Stimulated activated CD8-positive, alpha-beta memory T cell treated with anti-CD3 and anti-CD28 coated beads, Interleukin-2, amount 100 ng/mL, for 1 hour (primary cell): ENCODE measurements at places on chromosomes 12 and 14.

- DNase-seq, result no peak
Observed at GRCh38 chr12:53551889-53552291, 44.6 kb upstream of the NPFF start.

DNA sequence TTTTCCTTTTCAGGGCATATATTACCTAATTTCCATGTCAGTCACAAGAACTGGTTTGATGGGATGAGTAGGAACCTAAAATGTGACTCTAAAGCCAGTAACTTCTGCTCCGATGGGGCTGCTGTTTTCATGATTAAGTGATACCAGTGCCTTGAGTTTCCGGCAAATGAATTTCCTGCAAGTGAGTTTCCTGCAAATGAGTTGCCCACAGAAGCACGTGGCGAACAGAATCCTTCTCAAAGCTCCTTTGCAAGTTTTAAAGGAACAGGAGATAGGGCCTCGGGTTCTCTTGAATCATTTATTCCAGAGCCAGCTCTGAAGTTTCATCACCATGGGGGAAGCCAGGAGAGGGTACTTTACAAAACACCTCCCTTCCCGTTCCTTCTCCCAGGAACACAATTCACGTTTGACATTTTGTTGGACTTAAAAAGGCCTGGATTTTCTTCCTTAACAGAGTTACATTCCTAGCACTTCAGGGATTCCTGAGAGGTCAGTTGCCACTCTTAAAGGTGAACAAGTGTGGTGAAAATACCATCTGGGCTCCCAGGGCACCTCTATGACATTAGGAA lies 2.2 kb upstream of the PPTC7 start:
- no peak for DNase-seq

DNA sequence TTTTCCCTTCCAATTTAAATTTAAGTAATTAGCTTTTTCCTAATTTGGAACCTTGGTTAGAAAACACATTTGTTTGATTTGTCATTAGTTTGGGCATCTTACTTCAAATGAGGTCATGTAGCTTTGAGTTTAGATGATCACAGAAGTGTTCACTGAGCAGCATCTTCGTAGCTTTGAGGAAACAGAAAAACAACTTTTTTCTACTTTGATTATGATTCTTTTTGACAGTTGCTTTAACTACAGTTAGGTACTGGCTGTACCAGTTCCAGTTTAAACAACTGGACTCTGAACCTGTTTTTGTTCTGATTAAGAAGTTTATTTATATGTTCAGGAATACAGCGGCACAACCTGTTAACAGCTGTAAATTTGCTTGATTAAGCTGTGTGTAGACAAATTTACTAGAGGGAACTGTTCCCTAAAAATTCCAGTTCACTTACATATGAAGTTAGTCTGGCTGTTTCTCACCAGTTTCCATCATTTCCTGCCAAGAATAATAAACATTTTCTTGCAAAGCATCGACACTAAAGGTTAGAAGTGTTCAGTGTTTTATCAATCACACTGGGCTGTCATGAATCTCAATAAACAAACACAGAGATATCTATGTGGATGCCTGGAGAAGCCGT lies 191.9 kb downstream of the RAD51B start:
- no peak for DNase-seq

DNA sequence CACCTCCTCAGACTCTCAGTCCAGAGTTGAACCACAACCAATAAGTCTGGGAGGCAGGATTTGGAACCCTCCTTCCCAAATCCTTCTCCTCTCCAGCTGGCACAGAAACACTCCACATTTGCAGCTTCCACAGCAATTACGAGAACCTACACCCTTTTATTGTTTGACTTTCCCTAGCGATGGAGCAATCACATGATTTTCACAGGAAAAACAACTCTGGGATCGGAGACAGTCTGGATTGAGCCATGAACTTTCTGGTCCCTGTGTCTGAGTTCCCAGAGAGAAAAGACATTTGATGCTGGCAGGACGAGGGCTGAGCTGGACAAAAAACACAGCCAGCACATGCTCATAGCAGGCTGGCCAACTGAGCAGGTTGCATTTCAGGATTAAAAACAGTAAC lies 49.0 kb upstream of the STON2 start:
- DNase-seq, result no peak

DNA sequence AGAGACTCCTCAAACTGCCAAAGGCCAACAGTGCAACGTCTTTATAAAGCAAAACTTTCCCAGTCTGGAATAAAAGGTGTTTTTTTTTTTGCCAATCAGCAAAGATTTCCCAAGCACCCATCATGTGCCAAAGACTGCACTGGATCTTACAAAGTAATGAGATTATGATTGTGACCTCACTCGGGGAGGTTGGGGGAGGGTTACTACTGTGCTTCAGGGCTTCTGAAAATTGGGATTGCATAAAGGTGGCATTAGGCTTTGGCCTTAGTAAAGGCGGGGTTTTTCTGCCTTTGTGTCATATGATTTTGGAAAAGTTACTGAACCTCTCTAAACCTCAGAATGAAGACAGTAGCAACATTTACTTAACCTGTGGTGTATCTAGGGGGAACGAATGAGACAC lies 233.8 kb downstream of the DACT1 start:
- DNase-seq, result no peak

- no peak for DNase-seq
Observed at GRCh38 chr14:78292003-78292402, 121.8 kb downstream of the NRXN3 start.

GRCh38 chr12:122659579-122659978 lies 43.6 kb downstream of the HCAR2 start:
- DNase-seq, result no peak

- no peak for DNase-seq
Observed at GRCh38 chr12:6211421-6211869, 11.2 kb downstream of the CD9 start.

GRCh38 chr12:5637698-5638097 lies 205.8 kb downstream of the NTF3 start:
- DNase-seq, result no peak

GRCh38 chr12:97375310-97375709 lies 87.3 kb upstream of the RMST start:
- no peak for DNase-seq

DNA sequence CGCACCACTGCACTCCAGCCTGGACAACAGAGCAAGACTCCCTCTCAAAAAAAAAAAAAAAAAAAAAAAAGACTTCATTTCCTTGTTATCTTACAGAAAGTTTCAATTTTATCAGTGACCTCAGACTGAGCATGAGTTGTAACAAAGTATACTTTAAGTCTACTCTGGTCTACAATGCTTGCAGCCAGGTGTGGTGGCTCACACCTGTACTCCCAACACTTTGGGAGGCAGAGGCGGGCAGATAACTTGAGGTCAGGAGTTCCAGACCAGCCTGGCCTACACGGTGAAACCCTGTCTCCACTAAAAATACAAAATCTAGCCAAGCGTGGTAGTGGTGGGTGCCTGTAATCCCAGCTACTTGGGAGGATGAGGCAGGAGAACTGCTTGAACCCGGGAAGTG lies 18.0 kb downstream of the HNRNPC start:
- no peak for DNase-seq

- no peak for DNase-seq
Observed at GRCh38 chr12:120229487-120230325, 28.8 kb upstream of the RPLP0 start.

- DNase-seq, result no peak
Observed at GRCh38 chr12:6273541-6274230, 36.8 kb upstream of the PLEKHG6 start.

- DNase-seq, result no peak
Observed at GRCh38 chr12:47737936-47738594, 12.8 kb upstream of the ENDOU start.

- no peak for DNase-seq
Observed at GRCh38 chr14:24329073-24329663, 5.7 kb downstream of the ADCY4 start.

DNA sequence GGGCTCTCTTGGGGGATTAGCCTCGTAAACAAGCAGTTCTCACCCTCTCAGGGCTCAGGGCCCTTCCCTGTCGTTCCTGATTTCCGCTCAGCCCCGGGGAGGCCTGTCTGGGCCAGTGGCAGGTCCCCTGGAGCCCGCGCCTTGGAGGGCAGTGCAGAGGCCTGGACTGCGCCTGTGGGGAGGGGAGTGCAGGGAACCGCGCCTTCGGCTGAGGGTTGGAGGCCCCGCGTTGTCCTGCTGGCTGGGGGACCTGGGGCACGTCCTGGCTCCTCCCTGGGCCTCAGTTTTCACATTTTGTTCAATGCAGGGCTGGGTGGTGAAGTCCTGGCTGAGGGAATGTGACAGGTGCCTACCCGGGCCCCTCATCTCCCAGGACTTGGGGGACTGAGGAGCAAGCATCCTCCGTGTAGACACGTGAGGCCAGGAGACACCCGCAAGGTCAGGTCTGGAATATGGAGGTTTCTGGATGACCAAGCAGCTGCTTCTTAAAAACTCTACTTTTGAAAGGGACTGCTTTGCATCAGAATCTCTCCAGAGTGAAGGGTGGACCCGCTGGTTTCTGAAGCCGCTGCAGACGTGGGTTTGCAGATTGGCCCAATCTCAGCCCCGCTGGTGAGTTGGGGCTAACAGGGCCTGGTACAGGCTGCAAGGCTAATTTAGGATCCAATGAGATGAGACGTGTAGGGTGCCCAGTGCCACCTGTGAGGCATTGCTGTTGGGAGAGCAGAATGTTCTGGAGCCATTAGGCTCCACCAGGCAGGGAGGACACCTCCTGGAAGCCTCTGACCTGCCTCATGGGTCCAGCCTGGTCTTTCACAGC lies 80.2 kb downstream of the KIF26A start:
- no peak for DNase-seq

- no peak for DNase-seq
Observed at GRCh38 chr12:45801625-45802024, 72.1 kb downstream of the ARID2 start.
